ENCODE measurements at places on chromosomes 7 and 10.

DNA sequence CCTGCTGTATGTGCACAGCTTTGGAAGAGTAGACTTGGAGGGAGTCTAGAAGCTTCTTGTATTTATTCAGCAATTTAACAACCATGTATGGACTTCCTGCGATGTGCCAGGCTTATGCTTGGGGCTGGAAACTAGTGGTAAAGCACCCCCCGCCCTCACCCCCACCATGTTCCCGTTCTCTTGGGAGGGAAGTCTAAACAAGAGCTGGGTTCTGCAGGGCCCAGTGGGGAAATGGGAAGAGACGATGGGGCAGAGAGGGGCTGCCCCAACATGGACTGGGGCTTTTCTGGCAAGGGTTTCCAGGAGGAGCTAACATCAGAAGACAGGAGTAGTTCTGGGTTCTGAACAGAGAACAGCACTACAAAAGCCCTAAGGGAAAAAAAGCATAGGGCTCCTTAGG lies 8.0 kb downstream of the RASSF4 start:
- no peak for DNase-seq

DNA sequence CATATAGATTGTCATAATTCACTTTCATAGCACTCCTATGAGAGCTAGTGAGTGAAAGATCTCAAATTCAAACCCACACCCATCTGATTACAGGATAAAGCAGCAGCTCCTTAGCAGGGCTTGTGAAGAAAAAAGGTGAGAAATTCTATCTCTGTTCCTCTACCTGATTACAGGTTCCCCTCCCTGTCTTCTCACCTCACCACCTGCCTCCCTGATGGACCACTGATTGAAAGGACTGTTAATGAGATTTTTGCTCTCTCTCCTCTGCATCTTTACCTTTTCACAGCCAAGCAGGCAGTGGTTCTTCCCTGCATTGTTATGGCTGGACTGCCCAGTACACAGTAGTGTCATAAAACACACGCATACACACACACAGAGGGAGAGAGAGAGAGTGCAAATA lies 228.5 kb downstream of the MTERF1 start:
- no peak for DNase-seq

- no peak for DNase-seq
These were observed 1.2 kb downstream of the PROSER2 start for GRCh38 chr10:11824376-11824775.

DNA sequence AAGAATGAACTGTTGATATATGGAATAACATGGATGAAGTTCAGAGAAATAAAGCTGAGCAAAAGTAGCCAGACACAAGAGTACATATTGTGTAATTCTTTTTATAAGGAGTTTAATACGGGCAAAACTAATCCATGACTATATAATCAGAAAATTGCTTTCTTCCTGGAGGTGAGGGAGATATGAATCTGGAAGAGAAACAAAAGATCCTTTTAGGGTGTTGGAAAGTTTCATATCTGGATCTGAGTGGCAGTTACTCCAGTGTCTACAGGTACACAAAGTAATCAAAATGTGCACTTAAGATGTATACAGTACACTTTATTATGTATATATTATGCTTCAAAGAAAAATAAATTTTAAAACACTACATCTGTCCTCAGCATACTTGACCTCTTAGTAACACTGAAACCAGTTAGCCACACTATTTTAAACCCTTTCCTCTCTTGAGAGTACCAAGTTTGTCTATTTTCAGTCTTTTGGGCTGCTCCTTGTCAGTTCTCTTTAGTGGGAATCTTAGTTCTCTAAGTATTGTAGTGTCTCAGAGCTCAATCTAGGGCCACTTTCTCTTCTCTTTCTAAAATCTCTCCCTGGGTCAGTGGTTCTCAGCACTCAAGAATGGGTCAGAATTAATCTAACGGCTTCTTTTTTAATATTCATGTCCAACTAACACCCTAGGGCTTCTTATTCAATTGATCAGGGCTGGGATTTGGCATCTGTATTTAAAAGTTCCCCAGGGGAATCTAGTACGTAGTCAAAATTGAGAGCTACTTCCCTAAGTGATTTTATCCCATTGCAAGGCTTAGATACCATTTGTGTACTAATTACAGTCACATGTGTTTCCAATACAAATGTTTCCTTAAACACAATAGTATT lies 4.3 kb upstream of the LIPF start:
- DNase-seq, result no peak

DNA sequence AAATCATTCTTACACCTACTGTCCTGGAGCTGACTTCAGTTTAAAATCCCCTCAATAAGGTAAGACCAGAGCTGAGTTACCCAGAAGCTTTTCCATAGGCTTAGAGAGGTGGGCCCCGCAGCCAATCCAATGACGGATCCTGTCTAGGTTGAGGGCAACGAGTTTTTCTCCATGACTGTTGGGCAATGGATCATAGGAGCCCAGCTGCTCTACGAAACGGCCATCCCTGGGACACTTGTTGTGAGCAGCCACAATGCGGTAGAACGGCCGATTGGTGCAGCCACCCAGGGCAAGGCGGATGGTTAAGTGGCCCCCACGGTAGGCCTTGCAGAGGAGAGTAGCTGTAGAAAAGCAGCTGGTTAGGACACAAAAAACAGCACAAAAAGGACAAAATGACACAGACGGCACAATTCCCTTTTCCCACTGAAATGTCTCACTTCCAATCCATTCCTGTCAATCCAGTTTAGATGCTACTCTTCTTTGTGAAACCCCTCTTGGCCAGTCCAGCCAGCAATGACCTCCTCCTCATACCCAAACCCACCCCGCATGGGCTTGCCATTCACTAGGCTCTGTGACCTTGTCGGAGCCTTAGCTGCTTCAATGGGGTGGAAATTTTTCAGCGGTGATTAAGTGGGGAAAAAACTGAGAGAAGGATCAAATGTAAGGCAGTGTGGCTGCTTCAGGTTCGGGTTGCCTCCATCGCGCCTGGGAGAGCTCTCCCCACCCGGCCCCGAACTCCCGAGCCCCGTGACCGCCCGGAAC lies 580 bp downstream of the MRPS16 start:
- DNase-seq, result no peak

DNA sequence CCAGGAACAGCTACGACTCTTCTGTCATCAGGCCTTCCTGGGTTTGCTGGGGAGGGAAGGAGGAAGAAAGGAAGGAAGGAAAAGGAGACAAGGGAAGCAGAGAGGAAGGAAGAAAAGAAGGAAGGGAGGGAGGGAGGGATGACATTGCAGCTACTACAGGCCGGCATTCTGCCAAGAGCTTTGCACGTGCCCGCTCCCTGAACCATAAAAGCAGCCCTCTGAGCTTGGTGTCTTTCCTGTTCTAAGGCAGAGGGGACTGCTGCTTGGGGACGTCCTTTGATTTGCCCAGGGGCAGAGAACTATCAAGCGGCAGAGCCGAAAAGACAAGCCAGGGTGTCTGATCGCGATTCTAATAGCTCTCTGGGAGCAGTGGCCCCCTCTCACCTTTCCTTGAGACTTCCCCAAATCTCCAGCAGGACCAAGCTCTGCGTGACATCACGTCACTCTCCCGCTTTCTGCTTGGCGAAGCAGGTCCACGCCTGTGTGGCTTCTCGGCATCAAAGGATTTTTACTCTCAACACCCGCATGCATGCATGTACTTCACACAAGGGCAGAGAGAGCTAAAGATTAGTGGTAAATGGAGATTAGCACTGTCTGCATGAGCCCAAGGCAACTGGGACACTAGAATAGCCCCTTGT lies 167.8 kb upstream of the AUTS2 start:
- DNase-seq, result no peak

- DNase-seq, result no peak
These were observed 28.6 kb downstream of the ST7 start for GRCh38 chr7:116981939-116982338.

GRCh38 chr7:100801833-100802568 lies 25.3 kb downstream of the EPHB4 start:
- DNase-seq, result no peak

- DNase-seq, result no peak
These were observed 103.5 kb upstream of the CCDC6 start for GRCh38 chr10:60009710-60010383.

DNA sequence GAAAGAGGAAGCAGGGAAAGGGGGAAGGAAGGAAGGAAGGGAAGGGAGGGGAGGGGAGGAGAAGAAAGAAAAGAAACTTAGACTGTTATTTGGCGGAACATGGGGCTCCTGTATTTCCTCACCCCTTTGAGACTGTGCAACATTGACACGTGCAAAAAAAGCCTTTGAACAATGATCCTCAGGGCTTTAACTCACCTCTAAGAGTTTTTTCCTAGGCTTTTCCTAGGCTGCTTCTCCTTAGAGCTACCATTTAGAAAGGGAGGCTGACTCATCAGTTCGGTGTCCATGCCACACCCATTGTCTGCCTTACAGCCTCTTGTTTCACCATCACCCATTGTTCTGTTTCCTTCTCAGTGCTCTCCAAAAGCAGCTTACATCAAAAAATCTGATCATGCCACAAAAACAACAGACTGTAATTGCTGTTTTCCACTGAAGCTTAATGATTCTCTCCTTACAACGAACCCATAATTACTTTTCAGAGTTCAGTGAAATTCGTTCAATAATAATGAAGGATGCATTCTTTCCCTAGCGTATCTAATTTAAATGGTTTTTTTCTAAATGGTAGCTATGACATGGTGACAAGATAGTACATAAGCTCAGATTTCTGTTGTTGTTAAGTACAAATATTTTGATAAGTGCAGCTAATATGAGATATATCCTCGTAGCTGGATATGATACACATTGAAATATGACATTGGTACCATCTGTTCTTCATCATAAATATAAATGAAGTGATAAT lies 90.8 kb downstream of the PRLHR start:
- DNase-seq, result no peak

Measured in stimulated activated CD4-positive, alpha-beta T cell treated with anti-CD3 and anti-CD28 coated beads, Interleukin-2, amount 100 ng/mL, for 4 hours (primary cell).